ENCODE measurements at places on chromosomes 6 and 20.

- no peak for DNase-seq
Observed at GRCh38 chr6:153215242-153215641, 84.2 kb upstream of the RGS17 start.

GRCh38 chr6:99119109-99120031 lies 171.6 kb upstream of the FBXL4 start:
- DNase-seq = peak; percentile 33

DNA sequence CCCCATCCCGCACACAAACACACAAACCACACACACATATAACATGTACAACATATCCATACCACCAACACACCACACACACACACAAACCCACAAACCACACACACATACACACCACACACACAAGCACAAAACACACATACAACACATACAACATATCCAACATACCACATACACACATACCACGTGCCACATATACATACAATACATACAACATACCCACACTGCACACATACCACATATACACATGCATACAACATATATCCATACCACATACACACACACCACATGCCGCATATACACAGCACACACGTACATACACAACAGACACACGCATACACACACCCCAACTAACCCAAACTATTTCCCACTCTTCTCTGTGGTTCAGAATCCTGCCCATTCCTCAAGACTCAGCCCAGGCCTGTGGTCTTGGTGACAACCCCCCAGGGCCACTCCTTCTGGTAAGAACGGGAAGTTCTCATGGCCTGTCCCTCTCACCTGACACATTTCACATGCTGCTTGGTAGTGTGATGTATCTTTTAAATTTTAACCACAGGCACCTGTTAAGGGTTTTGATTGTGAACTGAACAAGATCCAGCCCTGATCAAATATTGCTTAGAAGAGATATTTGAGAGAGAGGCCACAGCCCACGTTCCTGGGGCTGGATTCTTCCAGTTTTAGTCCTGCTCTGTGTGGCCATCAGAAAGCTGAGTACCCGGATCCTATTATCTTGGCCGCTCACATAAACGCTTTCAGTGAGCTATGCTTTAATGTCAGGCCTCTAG lies 55.9 kb upstream of the KCNK16 start:
- no peak for DNase-seq

DNA sequence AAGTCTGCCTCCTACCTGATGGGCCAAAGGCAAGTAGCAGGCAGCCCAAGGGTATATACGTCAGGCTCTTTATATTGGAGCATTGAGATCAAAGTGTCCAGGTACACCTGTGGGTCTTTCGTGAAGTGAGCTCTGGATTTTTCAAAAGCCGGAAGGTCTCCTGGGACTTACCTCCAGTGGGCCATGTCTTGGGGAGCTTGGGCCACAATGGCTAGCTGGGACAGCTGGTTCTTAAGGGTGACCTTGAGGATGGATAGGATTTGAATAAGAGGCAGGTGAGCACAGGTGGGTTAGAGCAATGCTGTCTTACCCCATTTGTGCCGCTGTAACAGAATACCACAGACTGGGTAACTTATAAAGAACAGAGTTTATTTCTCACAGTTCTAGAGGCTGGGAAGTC lies 153.4 kb downstream of the CDC5L start:
- no peak for DNase-seq

DNA sequence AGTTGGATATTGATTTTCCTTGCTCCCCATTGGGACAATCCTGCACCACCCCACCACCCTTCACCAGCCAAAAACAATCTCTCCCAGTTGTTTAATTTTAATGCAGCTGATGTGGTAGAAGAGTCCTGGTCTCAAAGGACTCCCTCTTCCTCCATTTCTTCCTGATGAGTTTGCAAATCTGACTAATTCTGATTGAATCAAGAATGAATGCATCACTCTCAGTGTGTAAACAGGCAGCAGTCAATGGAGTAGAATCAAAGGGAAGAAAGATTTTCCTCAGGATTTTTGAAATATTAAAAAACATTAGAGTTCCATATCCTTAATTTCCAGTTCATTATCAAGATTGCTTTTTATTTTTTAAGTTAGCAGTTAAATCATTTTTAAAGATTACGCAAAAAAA lies 54.0 kb downstream of the PLG start:
- no peak for DNase-seq

GRCh38 chr20:2217857-2218539 lies 77.8 kb upstream of the TGM3 start:
- no peak for DNase-seq

- DNase-seq = no peak
Observed at GRCh38 chr6:6893701-6894100, 214.1 kb upstream of the RREB1 start.

DNA sequence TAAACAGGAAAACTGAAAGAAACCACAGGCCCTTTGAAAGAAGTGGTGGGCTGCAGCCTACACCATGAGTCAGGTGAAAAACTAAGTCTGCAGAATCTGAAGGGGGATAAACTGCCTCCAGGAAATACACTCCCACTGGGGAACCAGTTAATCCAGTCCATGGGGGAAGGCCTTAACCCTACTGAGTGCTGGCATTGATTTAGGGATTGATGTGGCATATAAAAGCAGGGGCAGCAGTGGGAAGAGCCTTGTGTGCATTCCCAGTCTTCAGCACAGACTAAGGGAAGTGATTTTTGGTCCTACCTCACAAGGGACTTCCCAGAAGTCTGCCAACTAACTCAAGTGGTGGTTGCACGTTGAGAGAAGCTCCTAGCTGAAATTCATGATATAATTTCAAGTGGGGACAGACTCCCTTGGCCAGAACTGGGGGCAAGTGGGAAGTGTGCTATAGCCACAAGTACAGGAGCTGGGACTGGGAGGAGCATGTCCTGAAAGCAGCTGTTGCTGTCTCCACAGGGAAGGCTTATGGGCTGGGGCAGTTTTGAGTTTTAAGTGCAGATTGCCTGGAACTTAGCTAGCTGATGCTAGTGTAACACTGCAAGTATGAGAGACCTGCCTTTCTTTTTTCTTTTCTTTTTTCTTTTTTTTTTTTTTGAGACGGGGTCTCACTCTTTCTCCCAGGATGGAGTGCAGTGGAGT lies 31.2 kb downstream of the CITED2 start:
- DNase-seq = no peak

- no peak for DNase-seq
Observed at GRCh38 chr6:145621776-145622175, 113.5 kb downstream of the EPM2A start.

DNA sequence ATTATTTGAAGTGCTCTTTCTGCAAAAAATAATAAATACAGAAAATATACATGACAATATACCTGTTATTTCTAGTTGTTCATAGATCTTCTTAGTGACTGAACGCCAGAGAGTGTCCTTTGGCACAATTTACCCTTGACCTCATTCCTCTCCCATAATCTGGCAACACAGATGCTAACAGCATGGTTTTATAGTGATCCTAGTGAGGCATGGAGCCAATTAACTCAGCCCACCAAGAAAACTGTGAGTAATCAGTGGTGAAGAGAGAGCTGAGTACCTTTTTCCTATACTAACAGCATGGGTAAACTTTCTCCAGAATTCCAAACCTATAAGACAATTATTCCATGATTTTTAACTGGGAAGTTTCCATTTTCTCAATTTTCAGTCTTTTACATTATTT lies 61.0 kb downstream of the VGLL2 start:
- no peak for DNase-seq

DNA sequence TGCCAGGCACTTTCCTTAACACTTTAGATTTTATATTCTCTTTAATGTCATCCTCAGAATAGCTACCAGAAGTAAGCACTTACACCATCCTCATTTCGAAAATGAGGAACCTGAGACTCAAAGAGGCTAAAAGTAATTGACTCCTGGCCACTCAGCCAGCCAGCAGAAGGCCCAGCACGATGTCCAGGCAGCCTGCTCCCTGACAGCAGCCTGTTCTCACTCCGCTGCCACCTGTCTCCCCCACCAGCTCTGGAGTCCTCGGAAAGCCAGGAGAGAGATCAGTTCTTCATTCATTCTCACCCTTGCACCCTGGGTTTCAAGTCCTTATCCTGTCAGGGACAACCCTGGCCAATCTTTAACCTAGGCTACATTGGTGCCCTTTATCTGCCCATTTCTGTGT lies 174.0 kb downstream of the SASH1 start:
- DNase-seq = no peak

DNA sequence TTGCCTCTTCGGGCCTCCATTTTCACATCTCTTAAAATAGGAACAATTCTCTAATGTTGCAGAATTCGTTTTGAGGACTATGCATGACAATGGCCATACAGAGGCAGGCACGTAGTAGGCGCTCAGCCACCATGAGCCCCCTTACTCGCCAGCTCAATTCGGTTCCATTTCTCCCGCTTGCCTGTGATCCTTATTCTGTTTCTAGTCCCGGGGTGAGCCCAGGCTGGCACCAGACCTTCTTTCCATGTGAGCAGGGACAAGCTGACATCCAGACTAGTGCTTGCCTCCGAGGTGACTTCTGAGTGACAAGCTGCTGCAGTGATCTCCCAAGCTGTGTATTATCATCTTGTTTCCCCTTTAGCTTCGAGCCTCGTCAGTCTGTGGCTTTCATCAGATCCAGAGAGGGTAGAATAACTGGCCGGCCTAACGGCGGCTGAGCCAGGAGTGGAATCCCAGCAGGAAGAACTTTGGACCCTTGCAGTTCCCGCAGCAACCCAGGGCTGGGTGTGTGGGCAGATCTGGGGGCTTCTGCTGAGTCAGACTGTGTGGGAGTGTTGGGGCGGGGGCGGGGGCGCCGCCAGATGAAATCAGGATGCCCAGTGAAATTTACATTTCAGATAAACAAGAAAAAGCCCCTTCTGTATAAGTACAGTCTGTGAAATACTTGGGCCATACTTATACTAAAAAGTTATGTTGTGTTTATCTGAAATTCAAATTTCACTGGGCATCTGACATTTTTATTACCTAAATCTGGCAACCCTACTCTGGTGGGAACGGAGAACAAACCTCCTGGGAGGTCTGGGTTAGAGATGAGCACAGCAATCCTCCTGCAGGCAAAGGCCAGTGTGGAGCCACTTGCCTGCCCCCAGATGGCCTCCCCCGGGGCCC lies 10.9 kb downstream of the BANF2 start:
- DNase-seq = no peak

- DNase-seq = no peak
Observed at GRCh38 chr6:110485491-110485890, 9.1 kb upstream of the SLC22A16 start.

DNA sequence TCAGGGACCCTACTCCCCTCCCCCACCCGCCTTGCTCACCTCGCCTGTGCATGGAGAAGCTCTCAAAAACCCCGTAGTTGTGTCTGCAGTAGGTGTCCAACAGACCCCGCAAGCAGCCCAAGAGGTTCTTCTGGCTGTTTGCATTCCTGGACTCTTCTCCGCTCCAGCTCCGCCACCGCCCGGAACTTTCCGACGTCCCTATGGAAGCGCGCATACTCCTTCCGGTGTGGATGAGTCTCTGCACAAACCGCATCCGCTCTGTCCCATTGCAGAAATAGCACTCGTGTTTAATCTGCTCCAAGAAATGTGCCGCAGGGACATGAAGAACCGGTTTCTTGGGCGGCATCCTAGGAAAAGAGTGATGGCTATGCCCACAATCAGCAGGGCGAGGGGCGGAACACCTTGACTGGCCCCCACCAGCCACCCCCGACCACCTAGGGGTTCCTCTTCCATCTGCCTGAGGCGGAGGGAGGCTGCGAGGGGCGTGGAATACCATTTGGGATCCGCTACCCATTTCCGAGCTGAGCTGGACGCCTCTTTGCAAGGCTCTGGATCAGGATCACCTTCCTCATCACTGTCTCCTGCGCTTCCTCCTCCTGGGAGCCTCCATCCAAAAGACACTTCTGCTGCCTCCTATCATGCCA lies 20.2 kb downstream of the HLA-DRA start:
- DNase-seq = no peak

DNA sequence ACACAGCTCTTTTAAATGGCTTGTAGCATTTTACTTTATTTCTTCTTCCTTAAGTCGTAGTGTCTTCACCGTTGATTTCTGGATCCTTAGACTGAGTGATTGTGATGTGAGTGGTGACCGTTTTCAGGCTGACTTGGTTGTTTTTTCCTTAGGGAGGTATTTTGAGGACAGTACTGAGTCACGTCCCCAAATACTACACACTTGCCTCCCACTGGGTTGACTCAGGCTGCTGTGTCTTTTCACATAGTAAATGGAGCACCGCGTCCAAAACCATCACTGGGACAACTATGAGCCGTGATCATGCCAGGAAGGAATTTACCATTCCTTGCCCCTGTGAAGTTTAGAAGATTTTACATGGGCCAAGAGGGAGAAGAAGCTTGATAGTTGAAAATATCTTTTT lies 174.1 kb downstream of the FARS2 start:
- no peak for DNase-seq

DNA sequence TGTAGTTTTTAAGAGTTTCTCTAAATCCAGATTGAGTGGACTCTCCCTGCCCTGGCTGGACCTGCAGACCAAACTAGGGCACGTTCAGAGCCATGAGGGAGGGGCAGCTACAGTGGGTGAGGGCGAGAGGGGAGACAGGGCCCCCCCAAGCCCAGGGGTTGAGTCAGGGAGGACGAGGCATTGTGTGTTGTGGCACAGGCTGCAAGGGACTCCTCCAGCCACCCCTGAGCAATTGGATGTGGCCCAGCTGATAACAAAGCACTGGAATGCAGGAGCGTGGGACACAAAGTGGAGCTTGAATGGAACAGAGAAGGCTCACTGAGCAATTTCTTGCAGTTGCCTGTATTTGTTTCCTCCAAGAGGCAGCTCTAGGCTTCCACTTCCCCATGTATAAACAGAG lies 43.5 kb upstream of the MYL9 start:
- DNase-seq = no peak

- DNase-seq = no peak
Observed at GRCh38 chr20:48155268-48155667, 370.0 kb upstream of the SULF2 start.

GRCh38 chr6:66402873-66403272 lies 695.8 kb upstream of the EYS start:
- DNase-seq = no peak

DNA sequence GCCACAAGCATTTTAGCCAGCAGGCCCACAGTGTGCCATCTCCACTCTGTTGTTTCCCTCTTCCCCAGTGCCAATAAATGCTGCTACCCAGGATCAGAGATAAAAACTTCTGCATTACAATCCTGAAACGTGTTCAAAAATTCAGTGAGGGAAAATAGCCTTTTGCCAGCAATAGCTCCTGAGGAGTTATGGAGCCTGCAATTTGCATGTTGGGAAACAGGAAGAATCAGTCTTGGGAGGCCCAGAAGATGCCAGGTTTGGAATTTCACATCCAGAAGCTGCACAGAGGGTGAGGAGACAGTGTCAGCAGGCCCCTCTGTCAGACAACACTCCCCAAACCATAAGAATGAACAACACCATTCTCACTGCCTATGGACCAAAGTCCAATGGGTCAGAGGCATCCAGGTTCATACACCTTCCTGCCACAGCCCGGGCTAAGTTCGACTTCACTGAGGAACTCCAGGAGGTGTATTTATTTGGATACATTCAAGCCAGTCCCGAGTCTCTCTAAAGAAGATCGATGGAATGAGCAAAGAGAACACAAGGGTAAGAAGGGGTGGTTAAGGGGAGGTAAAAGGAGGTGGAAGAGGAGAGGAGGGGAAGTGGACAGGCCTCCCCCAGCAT lies 20.8 kb downstream of the RRBP1 start:
- no peak for DNase-seq
